ENCODE measurements at places on chromosomes 5 and 9. TPM values are rescaled to one million over a fixed set of nuclear protein-coding genes. Genes with fewer than 3 reads are reported as not detected.
A peak's percentile ranks its signal among the peaks of the same experiment; 100 is the strongest.

The PCYOX1L gene
- 18.3 TPM for total RNA-seq

The CTSV gene
- total RNA-seq, result 20.4 TPM

The DRD1 gene
- total RNA-seq, result 0.18 TPM

The CNTNAP3 gene
- total RNA-seq, result 1.5 TPM

The CCDC171 gene
- total RNA-seq, result 6.5 TPM

DNA sequence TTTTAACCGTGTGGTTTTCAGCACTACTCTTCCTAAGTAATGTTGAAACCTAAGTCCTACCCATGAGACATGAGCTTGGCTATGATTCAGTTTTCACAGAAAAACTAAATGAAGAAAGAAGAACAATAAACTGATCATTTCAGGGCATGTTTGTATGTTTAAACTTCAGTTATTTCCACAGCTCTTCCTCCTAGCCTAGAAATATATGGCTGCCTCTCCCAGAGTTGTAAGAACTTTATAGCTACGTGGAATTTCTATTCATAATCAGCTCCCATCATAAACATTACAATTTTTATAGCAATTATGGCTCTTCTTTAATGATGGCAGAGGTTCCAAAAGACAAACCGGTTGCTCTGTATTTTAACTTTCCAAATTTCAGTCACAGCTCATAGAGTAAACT, 314.7 kb upstream of the ADAMTSL1 start:
- H3K4me3 ChIP-seq, result no peak overlapping the region
- no peak for DNase-seq
- no peaks in the 10 kb centered on the region for H3K4me1 ChIP-seq
- H3K27me3 ChIP-seq, result no peaks in the 10 kb centered on the region

- no peaks in the 10 kb centered on the region for H3K4me1 ChIP-seq
- no peaks in the 10 kb centered on the region for H3K27me3 ChIP-seq
- DNase-seq, result no peak
Observed at GRCh38 chr5:56375011-56375410, 141.9 kb upstream of the ANKRD55 start.

DNA sequence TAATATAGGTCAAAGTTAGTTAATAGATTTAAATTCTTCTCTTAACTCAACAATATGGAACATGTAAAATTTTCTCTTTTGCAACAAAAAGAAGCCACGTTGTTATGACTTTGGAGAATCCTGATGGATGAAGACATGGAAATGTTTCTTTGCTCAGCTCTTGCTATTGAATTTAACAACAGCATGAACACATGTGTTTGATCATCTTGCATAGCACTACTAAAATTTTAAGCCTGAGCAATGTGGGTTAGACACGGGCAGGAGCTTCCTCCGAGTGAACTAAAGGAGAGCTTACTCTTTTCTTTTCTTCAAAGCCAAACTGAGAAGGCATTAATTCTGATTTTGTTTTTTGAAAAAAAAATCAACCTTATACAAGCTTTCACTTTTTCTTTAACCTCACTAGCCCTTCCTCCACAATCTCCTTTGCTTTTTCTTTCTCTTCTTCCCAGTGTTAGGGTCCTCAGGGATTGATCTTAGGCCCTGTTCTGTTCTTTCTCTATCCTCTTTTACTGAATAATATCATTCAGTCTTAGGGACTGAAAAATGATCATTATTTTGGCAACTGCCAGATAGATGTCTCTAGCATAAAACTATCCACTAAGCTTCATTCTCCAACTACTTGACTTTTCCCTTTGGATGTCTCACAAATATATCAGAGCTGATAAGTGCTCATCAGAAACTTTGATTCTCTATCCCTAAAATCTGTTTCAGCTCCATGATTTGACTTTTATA, 36.9 kb downstream of the ADAMTS19 start:
- no peaks in the 10 kb centered on the region for H3K4me1 ChIP-seq
- H3K36me3 ChIP-seq, result no peaks in the 10 kb centered on the region
- no peak overlapping the region for H3K27ac ChIP-seq
- no peak overlapping the region for H3K4me3 ChIP-seq

DNA sequence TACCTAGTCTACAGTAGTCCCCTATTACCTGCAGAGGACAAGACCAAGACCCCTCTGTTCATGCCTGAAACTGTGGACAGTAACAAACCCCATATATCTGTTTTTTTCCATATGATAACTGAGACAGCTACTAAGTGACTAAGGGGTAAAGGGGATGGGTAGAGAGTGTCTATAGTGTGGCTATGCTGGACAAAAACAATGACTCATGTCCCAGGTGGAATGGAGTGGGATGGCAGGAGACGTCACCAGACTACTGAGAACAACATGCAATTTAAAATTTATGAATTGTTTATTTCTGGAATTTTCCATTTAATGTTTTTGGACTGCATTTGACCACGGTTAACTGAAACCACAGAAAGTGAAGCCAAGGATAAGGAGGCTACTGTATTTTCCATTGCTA, 171.8 kb downstream of the AGTPBP1 start:
- DNase-seq, result no peak
- peaks cover 10% of the 10 kb centered on the region for H3K4me1 ChIP-seq
- no peak overlapping the region for H3K4me3 ChIP-seq
- H3K27me3 ChIP-seq, result peaks cover 2% of the 10 kb centered on the region
- peaks cover 10% of the 10 kb centered on the region for H3K36me3 ChIP-seq

DNA sequence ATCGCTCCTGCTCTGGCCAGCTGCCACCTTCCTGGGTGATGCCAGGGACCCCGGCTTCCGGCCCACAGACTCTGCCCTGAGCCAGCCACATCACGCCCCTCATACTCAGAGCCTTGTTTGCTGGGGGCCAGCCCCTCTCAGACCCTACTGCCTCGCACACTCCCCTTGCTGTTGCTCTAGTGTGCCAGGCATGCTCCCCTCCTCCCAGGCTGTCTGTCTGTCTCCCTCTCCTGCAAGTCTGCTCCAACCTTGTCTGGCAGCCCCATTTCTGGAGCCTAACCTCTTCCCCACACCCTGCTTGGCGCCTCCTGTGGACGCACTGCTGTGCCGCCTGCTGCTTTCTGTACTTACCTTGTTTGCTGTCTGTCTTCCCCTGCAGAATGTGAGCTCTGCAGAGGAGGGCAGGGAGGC, 184.7 kb downstream of the HSPA4 start:
- H3K4me1 ChIP-seq, result peaks cover 2% of the 10 kb centered on the region
- H3K27me3 ChIP-seq, result peaks cover 3% of the 10 kb centered on the region
- no peaks in the 10 kb centered on the region for H3K36me3 ChIP-seq
- DNase-seq, result no peak
- no peak overlapping the region for H3K4me3 ChIP-seq

GRCh38 chr9:27386571-27387091, 89.7 kb upstream of the EQTN start:
- no peak overlapping the region for H3K4me3 ChIP-seq
- DNase-seq, result no peak
- no peak overlapping the region for H3K27ac ChIP-seq

DNA sequence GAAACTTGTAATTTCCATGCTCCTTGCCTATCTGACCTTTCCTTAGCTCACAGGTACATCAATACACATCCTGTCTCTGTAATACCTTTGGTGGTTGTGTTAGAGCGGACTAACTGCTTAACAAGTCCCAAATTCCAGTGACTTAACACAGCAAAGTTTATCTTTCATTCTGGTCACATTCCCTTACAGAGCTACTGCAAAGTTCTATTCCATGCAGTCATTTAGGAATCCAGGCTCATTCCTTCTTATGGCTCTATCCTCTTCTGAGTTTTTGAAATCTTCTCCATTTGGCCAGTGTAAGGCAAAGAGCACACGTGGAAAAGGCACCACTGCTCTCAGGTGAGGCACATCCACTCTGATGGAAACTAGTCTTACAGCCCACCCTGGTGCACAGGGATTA, 238.6 kb upstream of the ANKRD55 start:
- no peak overlapping the region for H3K27ac ChIP-seq
- H3K4me1 ChIP-seq, result peaks cover 17% of the 10 kb centered on the region
- no peak for DNase-seq
- no peaks in the 10 kb centered on the region for H3K36me3 ChIP-seq
- H3K4me3 ChIP-seq, result no peak overlapping the region

DNA sequence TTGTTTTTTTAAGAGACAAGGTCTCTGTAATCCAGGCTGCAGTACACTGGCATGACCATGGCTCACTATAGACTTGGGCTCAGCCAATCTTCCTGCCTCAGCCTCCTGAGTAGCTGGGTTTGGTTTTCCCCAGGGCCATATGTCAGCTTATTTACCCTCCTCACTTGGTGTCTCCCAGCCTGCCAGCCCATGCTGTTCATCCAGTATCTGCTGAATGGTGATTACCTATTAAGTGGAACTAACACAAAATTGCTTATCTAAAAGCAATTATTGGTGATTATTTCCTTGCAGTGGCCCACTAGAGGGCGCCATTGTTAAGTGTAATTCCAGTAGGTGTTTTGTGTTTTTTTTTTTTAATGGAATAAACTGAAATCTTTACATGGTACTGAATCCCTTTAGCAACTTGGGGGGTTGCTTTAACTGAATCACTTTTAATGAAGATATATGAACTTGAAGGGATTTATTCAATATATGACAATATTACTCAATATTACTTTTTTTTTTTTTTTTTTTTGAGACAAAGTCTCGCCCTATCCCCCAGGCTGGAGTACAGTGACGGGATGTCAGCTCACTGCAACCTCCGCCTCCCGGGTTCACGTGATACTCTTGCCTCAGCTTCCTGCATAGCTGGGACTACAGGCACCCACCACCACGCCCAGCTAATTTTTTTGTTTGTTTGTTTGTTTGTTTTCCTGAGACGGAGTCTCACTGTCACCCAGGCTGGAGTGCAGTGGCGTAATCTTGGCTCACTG, 13.8 kb downstream of the EXOSC2 start:
- peaks cover 18% of the 10 kb centered on the region for H3K36me3 ChIP-seq
- peak; percentile 67 for DNase-seq
- no peak overlapping the region for H3K4me3 ChIP-seq
- no peak overlapping the region for H3K27ac ChIP-seq
- peaks cover 1% of the 10 kb centered on the region for H3K27me3 ChIP-seq

DNA sequence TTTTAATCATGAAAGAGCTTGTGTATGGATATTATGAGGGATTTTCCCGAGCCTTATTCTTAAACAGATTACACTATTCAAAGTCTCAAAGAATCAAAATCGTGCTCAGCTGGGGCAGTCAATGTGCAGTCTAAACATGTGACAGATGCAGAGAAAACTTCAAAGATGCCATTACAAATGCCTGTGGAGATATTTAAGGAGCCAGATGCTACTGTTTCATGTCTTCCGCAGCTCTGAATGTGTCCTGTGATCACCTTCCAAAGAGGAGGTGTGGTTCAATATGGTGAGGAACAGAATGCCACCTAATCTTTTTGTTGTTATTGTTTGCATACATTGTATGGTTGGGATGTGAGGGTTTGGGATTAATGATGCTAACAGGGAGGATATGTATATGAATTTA, 593.3 kb upstream of the ARRDC3 start:
- DNase-seq, result no peak
- no peaks in the 10 kb centered on the region for H3K4me1 ChIP-seq
- H3K27ac ChIP-seq, result no peak overlapping the region
- no peaks in the 10 kb centered on the region for H3K36me3 ChIP-seq
- no peak overlapping the region for H3K4me3 ChIP-seq
- no peaks in the 10 kb centered on the region for H3K27me3 ChIP-seq

- DNase-seq, result no peak
- H3K36me3 ChIP-seq, result no peaks in the 10 kb centered on the region
- H3K4me1 ChIP-seq, result peaks cover 18% of the 10 kb centered on the region
- no peak overlapping the region for H3K4me3 ChIP-seq
- peaks cover 7% of the 10 kb centered on the region for H3K27me3 ChIP-seq
- no peak overlapping the region for H3K27ac ChIP-seq
Observed at GRCh38 chr9:131253891-131254491, 22.3 kb downstream of the FAM78A start.

DNA sequence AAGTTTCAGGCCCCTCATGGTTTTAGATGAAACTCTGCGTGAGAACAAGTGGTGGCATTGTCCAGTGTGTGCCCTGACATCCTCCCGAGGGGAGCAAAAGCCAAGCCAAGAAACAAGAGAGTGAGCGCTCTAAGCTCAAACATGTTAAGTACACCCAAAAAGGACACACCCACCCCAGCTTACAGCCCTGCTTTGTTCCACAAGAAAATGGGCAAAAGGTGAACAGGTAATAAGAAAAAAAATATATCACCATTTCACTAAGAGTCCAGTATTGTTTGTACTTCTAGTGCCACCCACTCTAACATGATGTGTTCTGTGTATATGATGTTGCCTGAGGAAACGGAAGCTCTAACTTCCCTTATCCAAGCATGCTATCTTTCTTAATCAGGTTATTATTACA, 278.2 kb downstream of the SLIT3 start:
- H3K27ac ChIP-seq, result no peak overlapping the region
- no peaks in the 10 kb centered on the region for H3K36me3 ChIP-seq
- no peaks in the 10 kb centered on the region for H3K27me3 ChIP-seq
- no peak overlapping the region for H3K4me3 ChIP-seq
- H3K4me1 ChIP-seq, result peaks cover 11% of the 10 kb centered on the region

DNA sequence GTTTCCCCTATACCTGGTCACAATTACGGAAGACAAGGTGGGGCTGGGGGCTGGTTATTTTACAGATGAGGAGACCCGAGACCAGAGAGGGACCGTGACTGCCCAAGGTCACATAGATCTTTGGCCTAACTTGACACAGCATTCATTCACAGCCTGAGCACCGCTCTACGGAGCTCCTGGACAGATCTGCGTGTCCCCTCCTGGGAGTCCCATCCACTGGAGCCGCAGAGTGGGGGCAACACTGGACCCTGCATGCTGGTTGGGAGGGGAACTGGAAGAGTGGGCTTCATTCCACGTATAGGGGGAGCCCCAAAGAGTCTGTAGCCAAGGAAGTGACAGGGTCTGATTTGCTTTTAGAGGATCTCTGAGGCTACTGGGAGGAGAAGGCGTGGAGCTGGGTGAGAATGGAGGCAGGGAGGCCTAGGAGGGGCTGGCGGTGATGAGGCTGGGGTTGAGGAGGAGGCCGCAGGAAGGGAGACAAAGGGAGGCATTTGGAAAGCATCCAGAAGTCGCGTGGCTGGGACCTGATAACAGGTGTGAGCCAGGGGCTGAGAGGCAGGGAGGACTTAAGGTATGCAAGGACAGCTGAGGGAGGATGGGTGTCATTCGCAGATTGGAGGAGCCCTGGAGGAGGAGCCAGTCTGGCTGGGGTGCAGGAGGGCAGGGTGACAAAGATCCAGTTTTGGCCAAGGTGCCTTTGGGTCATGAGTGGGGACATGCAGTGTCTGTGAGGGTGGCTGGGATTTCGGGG, 64.3 kb upstream of the IER5L start:
- no peak overlapping the region for H3K27ac ChIP-seq
- H3K27me3 ChIP-seq, result peaks cover 7% of the 10 kb centered on the region
- H3K36me3 ChIP-seq, result no peaks in the 10 kb centered on the region
- DNase-seq, result no peak

- H3K27me3 ChIP-seq, result peaks cover 6% of the 10 kb centered on the region
- no peak overlapping the region for H3K4me3 ChIP-seq
- H3K4me1 ChIP-seq, result peaks cover 34% of the 10 kb centered on the region
- DNase-seq, result no peak
- no peaks in the 10 kb centered on the region for H3K36me3 ChIP-seq
Observed at GRCh38 chr5:142432961-142433360, 108.1 kb upstream of the SPRY4 start.
